Activated naive CD8-positive, alpha-beta T cell treated with anti-CD3 and anti-CD28 coated beads, Interleukin-2, amount 10 ng/mL, durations not matched to agents 7 days and 5 days (primary cell): ENCODE measurements at places on chromosomes 5 and 9. TPM values are rescaled to one million over a fixed set of nuclear protein-coding genes. Genes with fewer than 3 reads are reported as not detected.

DNA sequence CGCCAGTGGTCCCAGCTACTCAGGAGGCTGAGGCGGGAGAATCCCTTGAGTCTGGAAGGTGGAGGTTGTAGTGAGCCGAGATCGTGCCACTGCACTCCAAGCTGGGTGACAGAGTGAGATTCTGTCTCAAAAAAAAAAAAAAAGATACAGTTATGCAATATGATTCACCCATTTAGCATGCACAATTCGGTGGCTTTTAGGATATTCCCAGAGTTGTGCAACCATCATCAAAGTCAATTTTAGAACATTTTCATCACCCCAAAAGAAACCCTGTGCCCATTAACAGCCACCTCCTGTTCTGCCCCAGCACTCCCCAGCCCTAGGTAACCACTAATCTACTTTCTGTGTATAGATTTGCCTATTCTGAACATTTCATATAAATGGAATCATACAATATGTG lies 4.3 kb upstream of the DHFR start:
- no peak for DNase-seq

GRCh38 chr9:73200694-73201452 lies 49.2 kb downstream of the ANXA1 start:
- DNase-seq, result no peak

DNA sequence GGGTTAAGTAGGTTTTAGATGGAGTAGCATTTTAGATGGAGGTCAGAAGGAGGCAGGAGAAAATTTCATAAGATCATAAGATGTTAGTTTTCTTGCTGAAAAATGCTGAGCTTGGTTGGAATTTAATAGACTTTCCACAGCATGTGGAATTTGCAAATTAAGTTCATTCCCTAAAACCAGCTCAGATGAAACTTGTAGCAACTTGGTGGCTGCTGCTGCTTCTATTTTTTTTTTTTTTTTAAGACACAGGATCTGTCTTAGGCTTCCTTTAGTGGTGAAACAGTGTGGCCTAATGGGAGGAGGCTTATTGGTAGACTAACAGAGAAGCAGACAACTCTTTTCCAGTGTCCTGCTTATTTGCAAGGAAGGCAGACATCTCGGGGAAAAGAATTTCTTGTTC lies 154.5 kb downstream of the AOPEP start:
- no peak for DNase-seq

DNA sequence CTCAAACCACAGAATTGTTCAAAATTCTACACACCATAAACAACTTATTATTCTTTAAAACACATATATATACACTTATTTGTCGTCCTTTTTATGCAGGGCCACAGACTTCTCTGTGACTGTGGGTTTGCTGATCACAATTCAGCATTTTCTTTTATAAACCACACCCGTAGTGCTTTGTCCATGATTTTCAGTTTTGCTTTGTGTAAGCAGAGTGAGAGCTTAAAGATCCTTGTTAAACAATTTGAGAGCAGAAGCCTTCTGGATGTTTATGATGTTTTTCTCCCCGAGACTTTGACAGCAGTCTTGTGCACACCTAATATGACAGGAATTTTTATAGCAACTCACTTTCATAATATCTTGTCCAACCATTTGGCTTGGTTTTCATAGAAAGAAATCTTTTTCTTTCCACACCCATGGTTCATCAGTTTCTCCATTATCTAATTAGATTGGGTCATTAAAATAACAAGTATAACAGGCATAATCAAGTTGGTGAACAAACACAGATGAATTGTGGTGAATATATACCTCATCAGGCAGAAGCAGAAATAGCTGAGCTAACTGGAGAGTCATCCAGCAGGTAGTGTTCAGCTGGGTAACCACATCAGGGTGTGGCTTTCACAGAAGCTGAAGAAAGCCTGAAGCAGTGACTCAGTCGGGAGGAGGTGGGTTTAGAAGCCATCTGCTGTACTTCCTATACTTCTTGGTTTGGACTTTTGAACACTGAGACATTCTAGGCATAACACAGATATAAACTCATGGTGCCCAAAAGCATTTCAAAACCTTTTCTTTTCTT lies 232.8 kb downstream of the DOCK8 start:
- DNase-seq, result no peak

DNA sequence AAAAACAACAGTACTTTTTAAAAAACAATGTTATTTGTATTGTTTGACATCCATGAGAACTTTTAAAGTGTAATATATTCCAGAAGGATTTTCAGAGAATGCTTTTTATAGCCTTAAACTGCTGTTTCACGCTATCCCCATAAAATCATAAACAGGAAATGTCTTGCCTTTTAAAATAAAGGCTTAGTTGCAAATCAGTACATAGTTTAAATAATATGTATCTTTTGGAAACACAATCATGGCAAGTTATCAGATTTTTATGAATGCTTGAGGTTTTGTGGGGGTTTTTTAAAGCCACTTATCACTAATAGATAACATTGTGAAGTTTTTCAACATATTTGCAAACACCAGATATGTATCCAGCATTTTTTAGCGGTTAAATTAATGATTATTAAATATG lies 37.2 kb upstream of the F2RL2 start:
- no peak for DNase-seq

- no peak for DNase-seq
Observed at GRCh38 chr5:154325566-154325965, 120.2 kb upstream of the SAP30L start.

GRCh38 chr5:93674138-93674537 lies 67.3 kb downstream of the POU5F2 start:
- DNase-seq, result no peak

- DNase-seq, result no peak
Observed at GRCh38 chr9:85027870-85028269, 358.3 kb downstream of the NTRK2 start.

- DNase-seq, result no peak
Observed at GRCh38 chr5:132266031-132266835, 8.7 kb downstream of the PDLIM4 start.

DNA sequence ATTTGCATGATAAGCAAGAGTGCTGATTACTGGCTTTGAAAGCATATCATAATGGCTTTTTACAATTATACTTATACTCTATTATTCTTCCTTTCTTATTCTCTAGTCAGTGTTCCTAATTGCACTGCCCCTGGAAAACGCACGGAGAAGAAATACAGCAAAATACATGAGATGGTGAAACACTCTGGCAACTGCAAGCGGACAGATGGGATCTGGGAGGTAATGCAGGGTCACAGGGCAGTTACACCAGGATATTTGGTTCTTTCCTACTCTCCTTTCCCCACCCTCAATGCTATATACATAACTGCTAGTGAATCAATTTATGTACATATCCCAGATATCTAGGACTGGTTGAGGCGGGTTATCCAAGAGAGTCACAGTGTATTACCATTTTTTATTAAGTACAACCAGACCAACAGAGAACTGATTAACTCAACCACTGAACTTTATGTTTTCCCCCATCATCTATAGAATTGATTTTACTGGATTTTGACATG lies 423.7 kb downstream of the ZSWIM6 start:
- DNase-seq, result no peak

GRCh38 chr5:145989428-145989827 lies 53.0 kb downstream of the SH3RF2 start:
- DNase-seq, result no peak

- no peak for DNase-seq
Observed at GRCh38 chr9:266228-266627, 51.6 kb downstream of the DOCK8 start.

DNA sequence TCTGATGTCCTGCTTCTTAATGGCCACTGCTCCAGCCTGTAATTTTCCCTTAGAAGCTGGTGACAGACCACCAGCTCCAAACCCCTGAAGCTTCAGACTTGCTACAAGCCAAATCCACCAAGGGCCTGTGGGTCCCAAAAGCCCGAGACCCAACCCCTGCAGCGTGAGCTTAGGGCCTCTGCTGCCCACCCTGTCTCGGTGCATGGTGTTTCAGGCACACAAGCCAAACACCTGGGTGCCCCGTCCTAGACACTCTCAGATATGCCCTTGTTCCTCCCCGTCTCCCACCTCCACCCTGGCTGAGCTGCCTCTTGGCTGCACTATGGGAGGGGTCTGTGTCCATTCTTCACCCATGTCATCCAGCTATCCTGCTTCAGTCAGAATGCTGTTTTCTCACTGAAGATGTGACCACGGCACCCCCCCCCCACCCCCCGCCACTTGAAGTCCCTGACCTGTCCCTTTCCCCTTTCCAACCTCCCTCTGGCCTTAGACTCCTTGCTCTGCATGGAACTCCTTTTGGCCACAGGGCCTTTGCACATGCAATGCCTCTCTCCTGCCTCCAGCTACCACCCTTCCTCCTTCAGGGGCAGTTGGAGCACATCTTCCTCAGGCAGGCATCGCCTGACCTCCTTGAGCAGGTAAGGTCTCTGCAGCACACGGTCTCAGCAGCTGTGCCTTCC lies 55.8 kb downstream of the ZNF354C start:
- DNase-seq, result no peak

GRCh38 chr5:115586525-115587146 lies 15.6 kb downstream of the TICAM2 start:
- no peak for DNase-seq

DNA sequence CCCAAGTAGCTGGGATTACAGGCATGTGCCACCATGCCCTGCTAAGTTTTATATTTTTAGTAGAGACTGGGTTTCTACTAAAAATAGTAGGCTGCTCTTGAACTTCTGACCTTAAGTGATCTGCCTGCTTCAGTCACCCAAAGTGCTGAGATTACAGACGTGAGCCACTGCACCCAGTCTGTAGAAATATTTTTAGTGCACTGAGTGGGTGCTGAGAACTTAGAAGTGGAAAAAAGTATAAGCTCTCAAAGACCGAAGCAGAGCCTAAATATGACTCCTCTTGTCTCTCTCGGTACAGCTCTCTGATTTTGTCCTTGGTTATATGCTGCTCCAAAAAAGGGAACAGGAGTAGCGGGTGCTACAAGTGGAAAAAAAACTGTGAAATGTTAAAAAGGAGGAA lies 353.8 kb upstream of the IZUMO3 start:
- DNase-seq, result no peak

DNA sequence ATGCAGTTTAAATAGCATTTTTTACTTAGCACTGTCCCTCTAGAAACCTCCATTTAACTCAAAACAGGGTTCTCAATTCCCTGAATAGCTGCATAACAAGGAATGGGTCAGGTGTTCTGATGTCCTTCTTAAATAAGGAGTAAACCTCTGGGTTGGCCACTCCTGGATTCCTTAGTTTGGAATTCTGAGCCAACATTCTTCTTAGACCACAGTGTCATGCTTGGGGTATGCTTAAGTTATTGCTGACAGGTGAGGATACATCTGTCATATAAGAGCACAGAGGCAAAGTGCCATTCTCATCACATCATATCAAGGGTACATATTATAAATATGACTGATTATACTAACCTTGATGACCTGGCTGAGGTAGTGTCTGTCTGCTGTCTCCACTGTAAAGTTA lies 179.9 kb upstream of the SEMA6A start:
- DNase-seq, result no peak

Gene EPB41L4B
- total RNA-seq, result not detected

Gene CER1
- total RNA-seq, result not detected
